ENCODE measurements at places on chromosomes 3 and 15. TPM values are rescaled to one million over a fixed set of nuclear protein-coding genes. Genes with fewer than 3 reads are reported as not detected.

PGBD4 gene
- total RNA-seq: 3.7 TPM

IMPG2 gene
- total RNA-seq: 0.05 TPM

CXCR6 gene
- total RNA-seq: 15.2 TPM

SH2D7 gene
- total RNA-seq: not detected

CPLX3 gene
- total RNA-seq: 0.09 TPM

OR5K2 gene
- not detected for total RNA-seq

RETNLB gene
- total RNA-seq: not detected

PPARG gene
- 4.6 TPM for total RNA-seq

GP5 gene
- total RNA-seq: 0.26 TPM

SPINT1 gene
- 12.9 TPM for total RNA-seq
